ENCODE measurements at places on chromosomes 5 and 9.

DNA sequence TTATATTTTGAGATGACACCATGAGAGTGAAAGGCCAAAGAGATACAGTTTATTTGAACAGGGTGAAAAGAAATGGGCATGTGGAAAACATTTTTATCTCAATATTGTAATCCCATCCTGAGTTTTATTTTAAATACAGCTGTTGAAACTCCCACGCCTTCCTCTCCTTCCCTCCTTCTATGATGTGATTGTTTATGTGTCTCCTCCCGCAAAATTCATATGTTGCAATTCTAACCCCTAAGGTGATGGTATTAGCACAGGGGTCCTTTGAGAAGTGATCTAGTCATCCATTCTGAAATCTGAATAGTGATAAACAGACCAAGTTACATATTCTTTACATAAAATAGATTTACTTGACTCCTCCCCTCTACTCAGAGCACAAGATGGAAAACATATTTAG is 1275.4 kb upstream of the C9orf72 start:
- no peak for DNase-seq

DNA sequence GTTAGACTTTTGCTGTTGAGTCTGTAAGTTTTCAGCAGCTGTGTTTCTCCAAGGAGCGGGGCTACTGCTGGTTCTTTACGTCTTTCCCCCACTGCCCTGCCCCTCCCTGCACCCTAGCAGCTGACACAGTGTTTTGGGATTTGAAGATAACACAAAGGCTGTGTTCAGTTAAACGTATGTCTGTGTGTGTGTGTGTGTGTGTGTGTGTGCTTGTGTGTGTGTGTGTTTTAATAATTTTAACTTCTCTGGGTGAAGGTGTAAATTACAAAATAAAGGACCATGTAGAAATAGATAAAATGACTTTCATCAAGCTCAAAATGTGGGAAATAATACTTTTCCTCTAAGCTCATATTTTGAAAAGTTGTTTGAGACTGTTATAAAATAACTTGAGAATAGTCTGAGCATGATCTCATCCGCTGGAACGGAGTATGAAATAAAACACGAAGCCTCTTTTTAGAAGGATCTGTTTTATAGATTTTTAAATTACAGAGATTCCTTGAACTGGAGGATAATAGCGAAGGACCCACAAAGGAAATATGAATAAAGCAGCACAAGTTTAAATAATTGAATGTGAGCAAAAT is 10.9 kb downstream of the ABL1 start:
- no peak for DNase-seq

- no peak for DNase-seq
Observed at GRCh38 chr9:28999057-28999456, 1425.8 kb upstream of the C9orf72 start.

GRCh38 chr9:78040726-78041125 is 9.1 kb upstream of the GNAQ start:
- no peak for DNase-seq

- no peak for DNase-seq
Observed at GRCh38 chr9:121825031-121825691, 173.7 kb downstream of the DAB2IP start.
